ENCODE measurements at places on chromosomes 7 and 10.

DNA sequence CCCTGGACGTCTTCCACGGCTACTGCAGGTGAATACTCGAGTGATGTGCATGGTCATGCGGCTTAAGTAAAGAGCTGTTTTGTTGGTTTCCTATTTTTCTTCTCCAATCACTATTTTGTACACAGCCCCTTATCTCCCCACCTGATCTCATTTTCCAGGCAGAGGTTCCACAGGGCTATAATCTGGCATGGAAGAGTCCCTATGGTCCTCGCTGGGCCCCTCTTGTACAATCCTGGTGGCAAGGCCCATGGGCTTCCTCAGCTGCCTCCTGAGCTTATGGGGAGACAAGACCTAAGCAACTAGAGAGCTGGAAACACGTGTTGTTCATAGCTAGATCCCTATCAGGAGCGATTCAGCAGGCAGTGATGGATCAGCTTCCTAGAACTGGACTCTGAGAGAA is 181.3 kb upstream of the ADO start:
- DNase-seq: no peak

- DNase-seq: no peak
Measured at GRCh38 chr10:97298223-97298571, 5.8 kb upstream of the ARHGAP19 start.

DNA sequence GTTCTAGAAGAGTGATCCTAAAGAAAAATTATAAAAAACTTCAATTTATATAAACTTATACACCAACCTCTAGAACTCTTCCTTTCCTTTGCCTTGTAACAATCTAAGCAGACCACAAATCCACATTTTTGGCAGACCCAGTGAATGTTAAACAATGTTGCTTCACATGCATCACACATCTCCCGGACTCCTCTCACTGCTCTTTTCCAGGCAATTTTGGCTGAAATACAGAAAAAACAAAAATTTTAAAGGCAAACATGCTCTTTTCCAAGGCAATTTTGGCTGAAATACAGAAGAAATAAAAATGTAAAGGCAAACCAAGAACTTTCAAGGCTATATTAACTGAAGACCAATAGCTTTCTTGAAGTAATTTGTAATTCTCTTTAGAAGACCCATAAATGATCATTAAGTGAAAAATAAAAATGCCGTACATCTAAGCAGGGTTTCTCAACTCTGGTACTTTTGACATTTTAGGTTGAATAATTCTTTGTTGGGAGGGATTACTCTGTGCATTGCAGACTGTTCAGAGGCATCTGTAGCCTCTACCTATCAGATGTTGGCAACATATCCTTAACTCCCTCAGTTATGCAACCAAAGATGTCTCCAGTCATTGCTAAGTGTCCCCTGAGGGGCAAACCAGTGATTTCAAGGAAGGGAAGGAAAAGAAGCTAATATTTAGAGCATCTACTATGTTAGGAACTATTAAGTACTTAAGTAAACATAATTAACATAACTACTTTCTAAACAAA is 64.4 kb downstream of the NRBF2 start:
- no peak for DNase-seq

DNA sequence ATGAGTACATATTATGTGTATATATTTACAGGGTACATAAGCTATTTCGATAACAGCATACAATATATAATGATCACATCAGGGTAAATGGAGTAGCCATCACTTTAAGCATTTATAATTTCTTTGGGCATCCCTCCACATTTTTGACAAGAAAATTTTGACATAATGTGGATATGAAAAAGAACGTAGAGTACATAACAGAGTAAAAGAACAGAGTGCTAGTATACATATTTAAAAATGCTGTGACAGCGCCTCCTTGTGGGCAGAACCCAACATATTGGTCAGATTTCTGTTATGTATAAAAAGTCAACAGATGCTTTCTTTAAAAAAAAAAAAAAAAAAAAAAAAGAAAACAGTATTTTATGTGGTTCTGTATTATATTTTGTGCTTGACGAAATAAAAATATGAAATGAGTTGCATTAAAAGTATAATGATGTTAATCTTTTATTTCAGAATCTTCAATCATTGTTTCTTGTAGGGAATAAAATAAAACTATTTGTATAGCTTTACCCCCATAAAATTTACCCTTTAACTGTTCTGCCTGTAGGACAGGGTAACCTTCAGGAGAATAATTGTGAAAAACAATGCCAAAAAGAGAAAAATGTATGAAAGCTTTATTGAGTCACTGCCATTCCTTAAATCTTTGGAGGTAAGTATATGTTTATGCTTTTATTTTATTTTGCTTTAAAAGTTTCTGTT is 18.3 kb upstream of the HBP1 start:
- DNase-seq: peak; percentile 72

DNA sequence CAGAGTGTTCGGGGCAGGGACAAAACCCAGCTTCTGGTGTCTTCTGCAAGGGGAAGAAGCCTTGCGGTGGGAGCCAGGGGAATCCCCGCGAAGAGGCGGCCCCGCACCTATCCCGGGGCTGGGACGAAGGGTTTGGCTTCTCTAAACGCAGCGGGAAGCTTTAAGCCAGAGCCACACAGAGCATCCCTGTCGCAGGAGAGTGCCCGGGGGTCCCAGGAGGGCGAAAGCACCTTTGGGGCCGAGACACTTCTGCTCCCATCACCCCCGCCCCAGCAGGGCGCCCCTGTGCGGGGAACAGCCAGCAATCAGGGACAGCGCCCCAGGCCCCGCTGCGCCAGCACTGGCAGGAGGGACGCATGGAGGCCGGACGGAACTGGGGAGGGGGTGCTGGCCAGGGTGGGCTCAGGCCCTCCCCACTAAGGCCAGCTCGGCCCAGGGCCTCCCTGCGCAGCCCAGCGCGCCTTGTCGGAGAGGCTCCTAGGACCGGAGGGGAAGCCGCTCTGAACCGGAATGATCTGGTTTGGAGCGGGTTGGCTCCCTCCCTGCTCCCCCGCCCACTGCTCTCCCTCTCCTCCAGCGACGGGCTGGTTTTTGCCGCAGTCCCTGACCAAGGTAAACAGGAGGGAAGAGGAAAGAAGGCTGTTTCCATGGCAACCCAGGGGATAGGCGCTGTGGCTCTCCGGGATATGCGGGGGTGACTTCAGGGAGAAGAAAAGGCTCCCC is 63.9 kb downstream of the TMEM209 start:
- DNase-seq: peak; percentile 81
